ENCODE measurements at places on chromosomes 6 and 20.

GRCh38 chr6:22468256-22468965, 101.0 kb upstream of the HDGFL1 start:
- no peak for DNase-seq

DNA sequence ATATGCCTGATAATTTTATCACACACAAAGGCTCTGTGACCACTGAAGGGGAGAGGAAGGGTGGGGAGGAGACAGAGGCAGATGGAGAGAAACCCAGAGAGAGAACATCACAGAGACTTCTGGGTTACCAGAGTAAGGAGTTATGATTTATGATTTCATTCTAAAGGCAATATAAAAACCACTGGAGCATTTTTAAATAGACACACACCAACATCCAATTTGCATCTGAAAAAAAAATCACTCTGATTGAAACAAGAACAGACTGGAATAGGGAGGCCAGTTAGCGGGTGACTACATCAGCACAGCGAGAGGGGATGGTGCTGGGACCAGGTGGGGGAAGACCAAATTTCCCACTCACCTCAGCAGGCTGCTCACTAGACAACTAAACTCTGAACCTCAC, 104.8 kb downstream of the AGPAT4 start:
- DNase-seq: no peak

- DNase-seq: no peak
Observed at GRCh38 chr6:169725125-169726048, 1.1 kb upstream of the PHF10 start.

DNA sequence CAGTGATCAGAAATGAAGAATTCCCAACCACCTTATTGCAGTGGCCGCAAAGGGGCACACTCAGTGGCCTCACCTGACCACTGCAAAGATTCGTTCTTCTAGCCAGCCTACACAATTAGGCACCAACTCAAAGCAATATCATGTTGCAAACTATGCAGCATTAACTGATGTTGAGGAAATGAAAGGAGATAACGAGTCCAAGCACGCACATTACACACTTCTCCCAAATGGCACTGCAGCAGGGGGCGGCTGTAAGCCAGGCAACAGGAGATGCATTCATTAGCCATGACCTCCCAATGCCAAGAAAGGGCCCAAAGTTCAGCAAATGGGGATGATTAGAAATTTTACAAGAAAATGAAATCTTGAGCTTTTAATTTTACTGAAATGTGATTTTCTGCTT, 39.3 kb downstream of the ATXN1 start:
- DNase-seq: no peak

DNA sequence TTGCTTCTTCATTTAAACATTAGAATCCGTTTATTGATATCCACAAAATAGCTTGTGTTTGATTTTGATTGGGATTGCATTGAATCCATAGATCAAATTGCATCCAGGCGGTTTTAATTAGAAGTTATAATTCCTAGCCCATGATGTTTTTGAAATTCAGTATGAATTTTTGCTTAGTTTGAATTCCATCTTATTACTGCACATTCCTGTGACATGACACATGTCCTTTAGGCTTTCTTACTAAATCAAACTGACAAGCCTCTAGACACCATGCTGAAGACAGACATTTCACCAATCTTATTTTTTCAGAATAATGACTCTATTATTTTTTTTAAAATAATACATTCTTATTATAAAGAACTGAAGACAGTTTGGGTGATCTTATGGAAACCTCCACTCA, 21.4 kb upstream of the PI16 start:
- DNase-seq: no peak

DNA sequence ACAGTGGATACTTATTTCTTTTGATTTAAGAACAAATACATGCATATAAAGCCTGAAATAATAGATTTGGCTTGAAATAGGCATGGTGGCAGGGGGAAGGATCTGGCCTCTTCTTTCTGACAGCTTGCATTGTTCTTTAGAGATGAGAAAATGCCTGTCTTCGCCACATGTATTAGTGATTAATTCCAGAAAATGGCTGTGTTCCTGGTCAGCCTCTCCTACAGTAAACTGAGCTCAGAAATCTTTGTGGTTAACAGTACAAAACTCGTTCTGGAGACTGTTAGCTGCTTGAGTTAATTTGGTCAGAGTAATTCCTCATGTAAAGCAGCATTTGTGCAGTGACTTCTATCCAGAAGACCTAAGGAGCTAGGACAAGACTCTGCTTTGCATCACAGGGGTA, 151.5 kb downstream of the EYA4 start:
- no peak for DNase-seq

DNA sequence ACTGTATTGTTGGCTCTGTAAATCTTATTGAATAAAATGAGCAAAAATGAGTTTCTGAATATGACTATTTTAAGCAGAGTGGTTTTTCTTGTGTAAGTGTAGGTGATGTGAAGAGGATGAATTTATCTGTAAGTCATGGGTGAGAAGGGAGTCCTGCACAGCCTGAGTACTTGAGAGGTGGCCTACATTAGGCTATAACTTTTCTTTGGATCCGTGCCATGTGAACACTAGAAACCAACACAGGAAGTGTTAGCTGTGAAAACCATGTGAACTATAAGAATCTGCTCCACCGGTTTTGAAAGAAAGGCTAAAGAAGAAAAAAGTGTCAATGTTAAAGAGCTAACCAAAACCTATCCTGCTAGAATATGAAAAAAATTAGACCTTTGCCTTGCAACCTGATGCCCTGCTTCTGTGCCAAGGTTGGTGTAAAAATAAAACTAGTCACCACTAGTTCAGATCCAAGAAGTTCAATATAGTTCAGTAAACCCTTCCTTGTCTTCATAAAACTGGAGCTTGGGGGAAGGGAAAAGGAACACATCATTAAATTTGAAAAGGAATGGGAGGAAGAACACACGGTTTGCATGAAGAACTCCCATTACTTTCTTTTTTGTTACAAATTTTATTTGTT, 21.3 kb downstream of the PLCB1 start:
- DNase-seq: no peak

DNA sequence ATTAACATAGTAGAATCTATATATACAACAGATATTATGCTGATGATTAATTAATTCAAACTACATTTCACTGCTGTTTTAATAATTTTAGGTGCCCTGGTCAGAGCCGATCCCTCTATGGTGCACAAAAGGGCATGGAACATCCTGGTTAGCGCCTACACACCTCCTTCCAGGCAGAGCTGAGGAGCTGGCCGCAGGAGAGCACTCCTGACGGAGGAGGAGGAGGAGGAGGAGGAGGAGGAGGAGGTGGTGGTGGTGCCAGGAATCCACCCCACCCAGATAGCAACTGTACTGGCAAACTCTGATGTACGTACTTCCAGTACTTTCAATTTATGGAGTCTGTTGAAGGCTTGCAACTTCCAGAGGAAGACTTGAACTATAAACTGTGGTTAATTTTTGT, 204.1 kb upstream of the THBS2 start:
- DNase-seq: no peak

DNA sequence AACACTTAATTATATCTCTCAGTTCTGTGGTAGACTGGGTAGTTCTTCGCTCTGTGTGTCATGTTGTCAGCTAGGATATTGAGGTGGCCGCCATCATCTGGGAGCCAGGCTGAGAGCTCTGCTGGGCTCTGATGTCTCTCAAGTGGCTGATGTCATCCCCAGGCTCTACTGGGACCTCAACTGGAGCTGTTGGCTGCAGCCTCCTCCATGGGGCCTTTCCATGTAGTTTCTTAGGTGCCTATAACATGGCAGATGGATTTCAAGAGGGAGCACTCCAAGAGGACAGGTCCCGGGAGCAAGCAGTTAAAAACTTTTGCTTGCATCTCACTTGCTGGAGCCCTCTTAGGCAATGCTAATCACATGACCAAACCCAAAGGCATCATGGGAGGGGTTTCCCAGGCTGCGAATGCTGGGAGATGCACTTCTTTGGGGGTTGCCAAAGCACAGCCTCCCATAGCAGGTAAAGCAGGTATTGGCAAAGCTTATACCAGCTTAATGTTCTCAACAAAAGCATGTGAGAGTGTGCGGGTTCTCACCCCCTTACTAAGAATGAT, 129.8 kb downstream of the TMEM242 start:
- DNase-seq: no peak

DNA sequence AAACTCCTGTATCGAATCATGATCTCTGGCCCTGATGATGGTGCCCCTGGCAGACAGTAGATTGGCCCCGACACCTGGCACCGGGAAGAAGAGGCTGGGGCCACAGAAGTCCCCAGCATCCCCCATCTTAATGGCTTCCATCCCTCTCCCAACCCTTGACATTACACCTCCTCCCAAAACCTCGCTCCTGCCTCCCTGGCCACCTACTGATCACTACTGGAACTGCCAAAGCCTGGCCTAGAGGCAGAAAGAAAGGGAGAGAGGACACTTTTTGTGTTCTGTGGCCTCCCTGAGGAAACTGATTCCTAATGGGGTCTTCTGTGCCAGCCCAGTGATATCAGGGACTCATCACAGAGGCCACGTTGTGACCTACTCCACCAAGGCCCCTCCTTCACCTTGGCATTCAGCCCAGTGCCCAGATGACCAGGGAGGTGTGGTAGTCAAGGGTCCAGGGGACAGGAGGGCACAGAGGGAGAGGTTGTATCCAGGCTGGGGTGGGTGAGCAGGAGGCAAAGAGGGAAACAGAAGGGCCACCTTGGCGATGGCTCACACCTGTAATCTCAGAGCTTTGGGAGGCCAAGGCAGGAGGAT, 6.1 kb downstream of the C20orf173 start:
- no peak for DNase-seq

- DNase-seq: no peak
Observed at GRCh38 chr20:37123441-37123840, 27.6 kb upstream of the RBL1 start.

DNA sequence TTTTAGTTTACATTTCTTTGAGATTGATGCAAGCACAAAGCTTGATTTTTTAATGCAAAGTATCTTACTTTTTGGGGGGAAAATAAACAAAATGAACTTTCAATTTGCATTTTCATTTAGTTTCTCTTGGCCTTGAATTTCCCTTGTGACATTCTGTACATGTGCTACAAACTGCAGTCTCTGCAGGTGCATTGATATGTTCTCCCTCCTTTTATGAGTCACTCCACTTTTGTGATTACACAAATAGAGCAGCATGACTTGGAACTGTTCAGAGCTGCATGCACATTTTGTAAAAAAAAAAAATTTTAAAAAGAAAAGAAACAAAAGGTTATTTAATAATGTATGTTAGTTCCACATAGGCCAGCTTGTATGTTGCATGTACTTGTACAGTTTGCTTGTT, 220.0 kb upstream of the KCNQ5 start:
- DNase-seq: no peak

GRCh38 chr6:168376120-168376519, 56.5 kb upstream of the DACT2 start:
- DNase-seq: no peak

DNA sequence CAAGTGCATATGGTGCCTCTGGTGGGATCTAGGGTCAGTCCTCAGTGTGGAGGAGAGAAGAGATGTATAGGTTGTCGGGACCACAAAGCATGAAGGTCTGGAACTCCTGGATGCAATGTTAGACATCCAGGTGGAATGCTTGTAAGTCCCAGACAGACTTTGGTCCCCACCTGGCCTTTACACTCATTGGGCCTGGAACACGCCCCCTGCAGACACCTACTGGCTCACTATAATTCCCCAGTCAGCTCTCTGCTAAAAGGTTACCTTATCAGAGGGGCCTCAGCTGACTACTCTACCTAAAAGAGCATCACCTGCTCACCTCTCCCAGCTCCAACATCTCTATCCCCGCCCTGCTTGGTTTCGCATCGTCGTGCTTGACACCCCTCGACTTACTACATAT, 41.7 kb upstream of the SIRPA start:
- no peak for DNase-seq

GRCh38 chr6:137412562-137412961, 81.6 kb downstream of the OLIG3 start:
- DNase-seq: no peak

- DNase-seq: no peak
Observed at GRCh38 chr20:3843490-3843889, 3.1 kb upstream of the MAVS start.

DNA sequence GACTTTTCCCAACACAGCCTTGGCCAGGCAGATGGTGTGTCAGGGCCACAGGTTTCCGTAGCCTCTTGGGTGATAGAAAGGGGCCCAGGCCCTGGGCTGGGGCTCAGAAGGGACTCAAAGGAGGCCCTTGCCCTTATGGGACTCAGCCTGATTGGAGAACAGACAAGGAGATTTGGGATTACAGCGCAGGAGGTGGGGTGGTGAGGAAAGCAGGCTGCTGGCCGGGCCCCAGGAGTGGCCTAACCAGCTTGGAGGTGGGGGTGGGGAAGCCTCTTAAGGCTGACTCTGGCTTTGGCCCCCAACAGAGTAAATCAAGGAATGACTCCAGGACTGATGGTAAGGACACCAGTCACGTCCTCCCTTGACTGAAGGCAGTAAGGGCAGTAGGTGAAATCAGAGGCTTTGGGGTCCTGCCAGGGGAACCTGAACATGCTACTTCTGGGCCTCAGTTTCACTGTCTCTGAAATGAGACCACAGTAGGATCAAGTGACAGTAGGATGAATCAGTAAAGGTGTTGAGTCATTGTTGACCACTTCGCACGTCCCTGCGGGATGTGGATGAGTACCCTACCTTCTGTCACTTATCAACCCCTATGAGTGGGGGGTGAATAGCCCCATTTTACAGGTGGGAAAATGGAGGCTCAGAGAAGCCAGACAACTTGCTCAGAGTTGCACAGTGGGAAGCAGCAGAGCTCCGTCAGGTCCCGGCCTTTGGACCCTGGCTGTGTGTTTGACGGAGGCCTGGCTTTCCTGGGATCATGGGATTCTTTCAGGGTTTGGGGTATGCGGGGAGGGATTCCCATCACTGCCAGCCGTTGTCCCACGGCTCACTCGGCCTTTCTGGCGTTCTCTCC, 4.5 kb downstream of the SNAI1 start:
- DNase-seq: no peak

DNA sequence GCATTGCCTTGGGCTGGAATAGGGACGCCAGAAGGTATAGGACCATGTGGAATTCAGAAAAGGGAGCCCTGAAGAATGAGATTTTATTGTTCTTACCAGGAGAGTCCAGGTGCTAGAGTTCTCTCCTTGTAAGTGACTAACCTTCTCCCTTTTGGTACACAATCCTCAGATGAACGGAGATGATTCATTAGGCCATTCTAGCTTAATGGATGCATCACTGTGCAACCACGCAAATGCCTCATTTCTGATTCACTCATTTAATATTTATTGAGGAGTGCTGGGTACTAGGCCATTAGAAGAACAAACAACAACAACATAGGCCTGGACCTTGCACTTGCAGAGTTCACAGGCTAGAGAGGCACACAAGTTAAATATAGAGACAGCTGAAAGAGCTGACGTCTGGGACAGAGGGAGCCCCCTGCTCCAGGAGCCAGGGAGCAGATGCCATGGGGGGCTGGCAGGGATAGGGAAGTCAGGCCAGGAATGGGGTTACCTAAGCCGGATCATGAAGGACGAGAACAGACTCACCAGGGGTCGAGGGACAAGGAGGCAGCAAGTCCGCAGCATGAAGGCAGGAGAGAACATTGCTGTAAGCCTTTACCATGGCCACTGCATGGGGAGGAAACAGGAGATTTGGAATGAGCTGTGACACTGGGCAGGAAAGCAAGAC, 179.5 kb upstream of the AKAP12 start:
- no peak for DNase-seq

GRCh38 chr6:169838346-169839028, 87.1 kb downstream of the ERMARD start:
- DNase-seq: no peak

GRCh38 chr6:26240157-26241032, 124.6 kb upstream of the BTN3A2 start:
- DNase-seq: peak; percentile 51
